ENCODE measurements at places on chromosomes 1 and 21. TPM values are rescaled to one million over a fixed set of nuclear protein-coding genes. Genes with fewer than 3 reads are reported as not detected.

Gene ARMH1
- 0.66 TPM for total RNA-seq

Gene ADCY10
- not detected for total RNA-seq

Gene CD84
- total RNA-seq = not detected

Gene TNNT2
- total RNA-seq = 0.17 TPM

Gene LMX1A
- not detected for total RNA-seq

Gene SH3BP5L
- 19.6 TPM for total RNA-seq

Gene SPRR2G
- total RNA-seq = not detected
